Fibroblast of the conjunctiva (primary cell): ENCODE measurements at places on chromosomes 1 and 21.

- no peak for DNase-seq
Observed at GRCh38 chr1:10105484-10105883, 72.7 kb downstream of the UBE4B start.

GRCh38 chr1:231318015-231318355, 19.7 kb downstream of the EXOC8 start:
- no peak for DNase-seq

DNA sequence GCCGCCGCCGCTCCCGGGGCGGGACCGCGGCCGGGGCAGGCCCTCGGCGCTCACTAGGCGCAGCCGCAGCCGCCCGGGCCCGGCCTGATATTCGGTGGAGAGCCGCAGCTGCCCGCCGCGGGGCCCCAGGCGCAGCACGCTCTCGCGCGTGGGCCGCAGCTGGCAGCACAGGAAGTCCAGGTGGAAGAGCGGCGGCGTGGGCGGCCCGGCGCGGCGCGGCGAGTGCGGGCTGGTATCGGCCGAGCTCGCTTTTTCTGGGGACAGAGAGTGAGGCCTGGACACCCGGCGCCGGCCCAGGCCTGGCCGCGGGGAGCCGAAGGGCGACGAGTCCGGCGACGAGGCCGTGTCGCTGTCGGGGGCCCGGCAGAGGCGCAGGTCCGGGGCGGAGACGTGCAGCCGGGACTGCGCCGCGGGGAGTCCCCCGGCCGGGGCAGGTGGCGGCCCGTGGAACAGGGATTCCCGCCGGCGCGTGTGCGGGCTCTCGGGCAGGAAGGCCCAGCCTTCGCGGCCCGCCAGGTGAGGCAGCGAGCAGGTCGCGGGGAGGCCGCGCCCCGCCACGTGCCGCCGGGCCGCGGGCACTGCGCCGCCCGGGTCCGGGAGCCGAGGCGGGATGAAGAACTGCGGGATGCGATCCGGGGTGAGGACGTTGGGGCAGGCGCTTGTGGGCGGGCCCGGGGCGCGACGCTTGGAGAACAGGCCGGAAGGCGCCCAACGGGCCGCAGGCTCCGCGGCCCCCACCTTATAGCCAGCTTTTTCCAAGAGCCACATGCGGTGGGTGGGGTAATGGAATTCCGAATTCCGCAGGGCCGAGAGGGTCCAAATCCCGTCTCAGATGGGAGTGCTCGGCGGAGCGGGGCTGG, 1.2 kb downstream of the C2CD4D start:
- DNase-seq: no peak

- no peak for DNase-seq
Observed at GRCh38 chr1:155396874-155397476, 76.3 kb downstream of the RUSC1 start.

DNA sequence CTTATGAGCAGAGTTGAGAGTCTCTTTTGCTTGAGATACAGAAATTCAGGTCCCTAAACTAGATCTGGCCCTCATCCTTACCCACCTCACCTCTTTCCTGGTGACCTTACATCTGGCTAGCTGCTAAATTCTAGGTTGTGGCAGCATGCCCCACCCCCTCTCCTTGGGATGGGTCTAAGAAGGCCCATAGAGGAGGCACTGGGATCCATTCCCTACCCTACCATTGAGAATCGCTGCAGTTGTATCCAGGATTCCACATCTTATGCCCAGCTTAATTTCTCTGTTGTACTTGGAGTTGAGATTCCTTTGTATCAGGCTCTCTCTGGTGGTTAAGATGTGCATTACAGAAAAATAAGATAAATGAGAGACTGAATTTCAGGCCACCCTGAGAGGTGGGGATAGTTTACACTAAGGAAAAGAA, 9.5 kb upstream of the TMEM39B start:
- peak; percentile 66 for DNase-seq
